ENCODE measurements at places on chromosomes 1 and 21.

DNA sequence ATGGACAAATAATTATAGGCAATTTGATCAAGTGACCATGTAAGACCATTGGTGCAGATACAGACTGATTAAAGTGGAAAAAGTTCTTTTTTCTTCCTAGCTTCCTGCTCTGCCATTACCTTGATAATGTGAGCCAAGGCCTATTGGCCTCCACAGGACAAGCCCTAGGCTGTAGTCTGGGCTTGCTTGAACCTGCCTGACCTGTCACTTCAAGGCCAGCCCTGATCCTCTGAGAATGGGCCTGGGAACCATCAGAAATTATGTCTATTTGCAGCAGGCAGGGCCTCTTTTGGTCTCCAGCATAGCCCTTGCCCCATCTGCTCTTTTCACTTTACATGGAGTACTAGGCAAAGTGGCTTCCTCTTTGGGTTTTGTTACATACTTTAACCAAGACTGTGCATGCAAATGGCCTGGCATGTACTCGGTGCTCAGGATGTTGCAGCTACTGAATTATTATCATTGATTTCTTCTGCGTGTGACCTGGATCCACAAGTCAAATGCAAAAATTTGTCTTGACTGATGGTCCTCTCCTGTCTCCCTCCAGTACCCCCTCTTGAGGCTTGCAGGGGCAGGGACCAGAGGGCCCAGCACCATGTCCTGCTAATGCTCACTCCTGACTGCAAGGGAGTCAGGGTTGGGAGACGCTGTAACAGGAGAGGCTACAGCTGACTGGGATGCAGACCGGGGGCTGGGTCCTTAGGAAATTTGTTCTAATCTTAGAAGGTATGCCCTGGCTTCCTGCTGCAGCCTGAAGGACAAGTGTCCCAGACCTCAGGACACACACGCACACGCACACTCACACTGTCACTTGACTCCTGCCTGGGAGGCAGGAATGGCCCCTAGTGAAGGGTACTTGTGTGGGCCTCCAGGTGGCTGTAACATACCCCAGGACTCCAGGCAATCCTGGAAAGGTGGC, 39.4 kb downstream of the RCSD1 start:
- DNase-seq, result no peak

GRCh38 chr1:75472971-75473603, 137.8 kb downstream of the SLC44A5 start:
- no peak for DNase-seq

GRCh38 chr1:166902279-166902678, 26.2 kb upstream of the TADA1 start:
- no peak for DNase-seq

GRCh38 chr1:154148807-154149206, 6.1 kb downstream of the NUP210L start:
- DNase-seq, result no peak

- no peak for DNase-seq
Observed at GRCh38 chr1:40872276-40872675, 10.1 kb upstream of the CITED4 start.

DNA sequence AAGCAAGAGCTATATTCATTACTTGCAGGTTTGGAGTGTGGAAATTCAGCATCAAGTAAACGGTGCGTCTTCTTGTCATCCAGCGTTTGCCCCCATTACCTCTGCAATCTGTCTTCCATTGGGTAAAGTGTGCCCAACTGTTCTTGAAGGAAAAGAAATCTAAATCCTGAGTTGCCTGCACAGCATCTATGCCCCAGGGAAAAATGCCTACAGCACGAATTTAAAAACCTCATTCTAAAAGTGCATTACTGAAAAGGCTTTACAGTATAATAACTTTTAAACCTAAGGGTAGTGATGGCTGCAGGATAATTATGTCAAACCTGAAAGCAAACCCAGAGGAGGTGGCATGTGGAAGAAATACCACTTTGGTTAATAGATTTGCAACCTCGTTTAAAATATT, 37.2 kb downstream of the KCNK1 start:
- DNase-seq, result no peak

- no peak for DNase-seq
Observed at GRCh38 chr1:42369471-42369870, 11.1 kb upstream of the RIMKLA start.

GRCh38 chr1:116971965-116972673, 29.4 kb upstream of the CD101 start:
- no peak for DNase-seq

DNA sequence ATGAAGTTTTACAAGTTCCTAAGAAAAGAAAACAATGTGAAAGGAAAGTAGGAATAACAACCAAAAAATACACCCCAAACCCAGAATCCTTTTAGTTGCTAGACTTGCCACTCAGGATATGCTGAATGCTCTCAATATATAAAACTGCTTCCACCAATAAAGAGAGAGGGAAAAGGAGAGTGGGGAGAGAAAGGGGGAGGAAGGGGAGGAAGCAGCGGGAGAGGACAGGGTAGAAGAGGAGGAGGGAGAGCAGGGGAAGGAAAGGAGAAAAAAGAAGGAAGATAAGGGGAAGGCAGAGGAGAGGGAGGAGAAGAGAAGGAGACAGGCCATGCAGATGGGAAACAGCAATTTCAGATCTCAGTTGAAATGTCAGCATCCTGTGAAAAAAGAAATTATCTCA, 198.4 kb downstream of the VAV3 start:
- no peak for DNase-seq

GRCh38 chr1:75449998-75450397, 160.9 kb downstream of the SLC44A5 start:
- DNase-seq, result no peak

DNA sequence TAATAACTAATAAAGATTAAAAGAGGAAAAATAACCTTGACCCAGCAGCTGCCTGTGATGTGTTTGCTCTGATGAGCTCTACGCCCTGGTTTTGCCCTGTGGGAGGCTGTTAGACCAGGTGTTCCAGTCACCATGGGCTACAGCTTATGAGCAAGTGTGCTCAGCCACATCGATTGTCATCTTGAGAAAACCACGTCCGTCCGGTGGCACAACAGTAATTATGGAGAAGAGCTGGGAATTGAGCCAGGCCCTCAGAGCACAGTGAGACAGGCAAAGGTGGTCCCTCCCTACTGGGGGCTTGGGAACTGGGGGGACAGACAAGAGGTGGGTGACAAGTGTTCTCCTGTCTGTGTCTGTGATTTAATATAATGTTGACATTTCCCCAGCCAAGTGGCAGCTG, 420.5 kb downstream of the MATN1 start:
- DNase-seq, result peak; percentile 2

- DNase-seq, result no peak
Observed at GRCh38 chr1:47913225-47913823, 83.9 kb downstream of the TRABD2B start.

DNA sequence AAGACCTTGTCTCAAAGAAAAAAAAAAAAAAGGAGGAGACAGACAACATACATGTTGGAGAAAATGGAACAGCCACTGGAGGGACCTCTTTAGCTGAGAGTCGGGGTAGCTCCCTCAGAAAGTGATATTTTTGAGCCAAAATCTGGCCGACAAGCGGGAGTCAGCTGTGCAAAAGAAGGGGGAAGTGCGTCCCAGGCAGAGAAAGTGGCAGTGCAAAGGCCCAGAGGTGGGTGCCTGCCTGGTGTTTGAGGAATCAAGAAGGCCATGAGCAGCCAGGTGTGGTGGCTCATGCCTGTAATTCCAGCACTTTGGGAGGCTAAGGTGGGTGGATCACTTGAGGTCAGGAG, 6.1 kb upstream of the CROCC start:
- no peak for DNase-seq

DNA sequence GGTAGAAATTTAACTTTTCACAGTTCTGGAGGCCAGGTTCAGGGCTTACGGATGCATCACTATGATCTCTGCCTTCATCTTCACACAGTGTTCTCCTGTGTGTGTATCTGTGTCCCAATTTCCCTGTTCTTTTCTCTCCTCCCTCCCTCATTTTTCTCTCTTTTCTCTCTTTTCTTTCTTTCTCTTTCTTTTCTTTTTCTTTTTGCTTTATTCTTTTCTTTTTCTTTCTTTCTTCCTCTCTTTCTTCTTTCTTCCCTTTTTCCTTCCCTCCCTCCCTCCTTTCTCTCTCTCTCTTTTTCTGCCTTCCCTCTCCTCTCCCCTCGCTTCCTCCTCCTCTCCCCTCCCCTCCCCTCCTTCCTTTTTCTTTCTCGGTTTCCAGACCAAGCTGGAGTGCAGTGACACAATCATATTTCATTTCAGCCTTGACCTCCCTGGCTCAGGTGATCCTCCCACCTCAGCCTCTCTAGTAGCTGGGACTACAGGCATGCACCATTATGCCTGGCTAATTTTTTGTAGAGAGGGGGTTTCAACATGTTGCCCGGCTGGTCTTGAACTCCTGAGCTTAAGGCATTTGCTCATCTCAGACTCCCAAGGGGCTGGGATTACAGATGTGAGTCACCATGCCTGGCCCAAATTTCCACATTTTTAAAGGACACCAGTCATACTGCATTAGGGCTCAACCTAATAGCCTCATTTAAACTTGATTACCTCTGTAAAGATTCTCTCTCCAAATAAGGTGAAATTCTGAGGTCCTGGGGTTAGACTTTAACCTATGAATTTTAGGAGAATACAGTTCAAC, 115.9 kb downstream of the HUNK start:
- DNase-seq, result no peak

DNA sequence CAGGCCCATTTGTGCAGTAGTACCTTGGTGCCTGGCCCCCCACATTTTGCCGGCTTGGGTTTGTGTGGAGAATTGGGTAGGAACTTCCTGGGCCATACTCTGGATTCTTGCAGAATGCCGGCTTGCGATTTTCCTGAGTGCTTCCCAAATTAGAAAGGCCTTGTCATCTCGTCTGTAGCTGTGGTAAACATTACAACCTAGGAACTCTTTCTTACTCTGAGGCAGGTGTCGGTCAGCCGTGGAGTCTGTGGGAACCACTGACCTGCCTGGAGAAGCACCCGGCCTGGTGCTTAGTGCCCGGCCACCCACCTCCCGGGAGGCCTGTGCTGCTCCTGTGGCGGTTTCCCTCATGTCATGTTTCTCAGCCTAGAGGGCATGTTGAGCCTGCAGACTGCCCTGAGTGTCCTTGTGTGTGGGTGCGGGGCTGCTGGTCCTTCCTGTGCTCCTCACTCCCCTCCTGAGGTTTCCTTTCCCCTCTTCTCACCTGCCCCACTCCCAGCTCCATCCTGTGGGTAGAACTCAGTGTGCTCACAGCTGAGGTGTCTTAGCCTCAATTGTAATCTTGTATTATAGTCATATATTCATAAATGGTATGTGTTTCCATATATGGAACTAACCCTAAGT, 64.7 kb downstream of the S100B start:
- no peak for DNase-seq

DNA sequence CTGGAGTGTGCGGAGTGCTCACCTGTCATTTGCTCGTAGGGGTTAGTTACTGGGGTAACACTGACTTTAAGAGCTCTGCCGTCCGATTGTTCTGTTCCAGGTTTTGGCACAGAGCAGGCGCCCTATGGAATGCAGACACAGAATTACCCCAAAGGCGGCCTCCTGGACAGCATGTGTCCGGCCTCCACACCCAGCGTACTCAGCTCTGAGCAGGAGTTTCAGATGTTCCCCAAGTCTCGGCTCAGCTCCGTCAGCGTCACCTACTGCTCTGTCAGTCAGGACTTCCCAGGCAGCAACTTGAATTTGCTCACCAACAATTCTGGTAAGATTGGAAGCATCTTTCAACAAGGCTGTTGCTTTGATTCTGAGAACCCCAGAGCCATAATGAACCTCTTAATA, 12.6 kb downstream of the ETS2 start:
- no peak for DNase-seq

- no peak for DNase-seq
Observed at GRCh38 chr1:41914516-41914915, 4.2 kb downstream of the HIVEP3 start.

- DNase-seq, result no peak
Observed at GRCh38 chr1:71242239-71242638, 161.4 kb upstream of the ZRANB2 start.

- DNase-seq, result no peak
Observed at GRCh38 chr1:240099329-240099728, 7.6 kb downstream of the FMN2 start.

DNA sequence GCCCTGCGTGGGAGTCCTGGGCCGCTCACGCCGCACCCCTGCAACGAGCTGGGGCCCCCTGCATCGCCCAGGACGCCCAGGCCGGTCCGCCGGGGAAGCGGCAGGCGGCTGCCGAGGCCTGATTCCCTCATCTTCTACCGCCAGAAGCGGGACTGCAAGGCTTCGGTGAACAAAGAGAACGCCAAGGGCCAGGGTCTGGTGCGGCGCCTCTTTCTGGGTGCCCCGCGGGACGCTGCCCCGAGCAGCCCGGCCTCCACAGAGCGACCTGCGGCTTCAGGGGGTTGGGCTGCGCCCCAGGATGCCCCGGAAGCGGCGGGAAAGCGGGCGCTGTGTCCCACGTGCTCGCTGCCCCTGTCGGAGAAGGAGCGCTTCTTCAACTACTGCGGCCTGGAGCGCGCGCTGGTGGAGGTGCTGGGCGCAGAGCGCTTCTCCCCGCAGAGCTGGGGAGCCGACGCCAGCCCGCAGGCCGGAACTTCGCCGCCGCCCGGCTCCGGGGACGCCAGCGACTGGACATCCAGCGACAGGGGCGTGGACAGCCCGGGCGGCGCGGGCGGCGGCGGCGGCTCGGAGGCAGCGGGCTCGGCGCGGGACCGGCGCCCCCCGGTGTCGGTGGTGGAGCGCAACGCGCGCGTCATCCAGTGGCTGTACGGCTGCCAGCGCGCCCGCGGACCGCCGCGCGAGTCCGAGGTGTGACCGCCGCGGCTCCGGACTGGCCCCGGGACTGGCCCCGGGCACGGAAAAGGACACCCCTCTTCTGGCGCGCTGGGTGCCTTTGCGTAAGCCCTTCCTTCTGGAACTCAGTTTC, 2.7 kb downstream of the FAM110D start:
- DNase-seq, result peak; percentile 50

DNA sequence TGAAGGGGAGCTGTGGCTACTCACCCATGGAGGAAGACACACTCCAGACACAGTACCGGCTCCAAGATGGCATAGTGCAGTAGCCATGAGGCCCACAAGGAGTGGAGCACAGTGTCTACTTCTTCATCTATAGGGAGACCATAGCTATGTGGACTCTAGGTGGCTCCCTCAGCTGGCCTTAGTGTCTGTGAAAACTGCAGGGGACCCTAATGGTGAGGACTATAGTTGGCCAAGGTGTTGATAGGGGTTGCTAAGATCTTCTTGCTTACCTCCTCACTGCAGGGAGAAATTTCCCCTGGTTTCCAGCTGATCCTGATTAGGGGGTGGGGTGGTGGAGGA, 58.9 kb downstream of the DIPK1A start:
- DNase-seq, result no peak

- no peak for DNase-seq
Observed at GRCh38 chr1:47692196-47692595, 254.4 kb downstream of the FOXD2 start.

All from progenitor cell of endocrine pancreas (in vitro differentiated cells).